Fibroblast of pulmonary artery (primary cell): ENCODE measurements at places on chromosomes 16 and 17.

- no peak for DNase-seq
These were observed 29.6 kb upstream of the PVALEF start for GRCh38 chr17:81135505-81136278.

- DNase-seq, result no peak
These were observed 5.0 kb downstream of the SLC5A2 start for GRCh38 chr16:31487720-31488467.

DNA sequence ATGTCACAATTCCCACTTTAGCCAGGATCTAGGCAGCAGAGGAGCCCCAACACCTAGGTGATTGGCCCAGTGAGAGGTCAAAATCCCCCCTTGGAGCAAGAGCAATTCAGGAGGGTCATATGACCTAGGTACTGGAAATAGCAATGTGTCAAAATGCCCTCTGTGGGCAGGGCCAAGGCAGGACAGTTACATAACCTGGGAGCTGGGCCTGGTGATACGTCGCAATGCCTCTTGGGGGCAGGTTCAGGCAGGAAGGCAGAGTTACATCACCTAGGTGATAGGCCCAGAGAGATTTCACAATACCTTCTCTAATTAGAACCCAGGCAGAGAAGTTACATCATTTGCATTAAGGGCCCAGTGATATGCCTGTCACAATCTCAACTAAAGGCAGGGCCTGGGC, 1906.3 kb downstream of the TP53TG3F start:
- no peak for DNase-seq

GRCh38 chr17:49777563-49777962, 10.9 kb upstream of the KAT7 start:
- no peak for DNase-seq

DNA sequence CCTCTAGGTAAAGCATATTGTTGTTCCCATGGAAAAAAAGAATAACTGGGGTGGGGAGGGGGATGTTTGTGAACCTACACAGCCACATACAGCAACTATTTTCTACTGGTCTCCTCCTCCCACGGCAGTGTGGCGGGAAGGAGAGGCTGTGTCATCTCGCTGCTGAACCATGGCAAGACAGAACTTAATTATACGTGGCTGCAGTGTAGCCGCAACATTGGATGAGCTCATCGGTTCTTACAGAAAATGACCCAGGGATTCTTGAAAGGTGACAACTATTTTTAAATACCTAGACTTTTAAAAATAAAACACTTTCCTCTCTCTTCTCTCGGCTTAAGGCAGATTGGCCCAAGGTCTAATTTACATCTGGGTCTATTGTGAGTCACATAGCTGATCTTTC, 19.8 kb upstream of the TEKT3 start:
- no peak for DNase-seq
